ENCODE measurements at places on chromosomes 12 and 14. TPM values are rescaled to one million over a fixed set of nuclear protein-coding genes. Genes with fewer than 3 reads are reported as not detected.

Gene PDE3A
- total RNA-seq = 15.5 TPM

Gene MUCL1
- total RNA-seq = not detected

Gene TOMM20L
- not detected for total RNA-seq

Gene NOVA1
- total RNA-seq = 110 TPM

Gene RIPK3
- 0.69 TPM for total RNA-seq

Gene MAX
- 57.7 TPM for total RNA-seq

Gene PTPN6
- total RNA-seq = 5.8 TPM

Gene M6PR
- 75.7 TPM for total RNA-seq

Gene OVCH1
- 2.1 TPM for total RNA-seq

Gene AQP5
- 0.92 TPM for total RNA-seq

Gene B4GALNT1
- 47.5 TPM for total RNA-seq

Gene HECTD1
- total RNA-seq = 350 TPM

Gene SERPINA5
- 0.69 TPM for total RNA-seq

Gene IGFBP6
- 12.7 TPM for total RNA-seq

Gene SYT1
- total RNA-seq = 235 TPM

Gene CBLN3
- total RNA-seq = 0.46 TPM

Gene RPGRIP1
- total RNA-seq = 0.69 TPM

Gene TMEM229B
- total RNA-seq = 35.1 TPM

Gene CAPS2
- total RNA-seq = 19.1 TPM

Gene CPNE6
- total RNA-seq = 16.8 TPM
